ENCODE measurements at places on chromosomes 12 and 14.

DNA sequence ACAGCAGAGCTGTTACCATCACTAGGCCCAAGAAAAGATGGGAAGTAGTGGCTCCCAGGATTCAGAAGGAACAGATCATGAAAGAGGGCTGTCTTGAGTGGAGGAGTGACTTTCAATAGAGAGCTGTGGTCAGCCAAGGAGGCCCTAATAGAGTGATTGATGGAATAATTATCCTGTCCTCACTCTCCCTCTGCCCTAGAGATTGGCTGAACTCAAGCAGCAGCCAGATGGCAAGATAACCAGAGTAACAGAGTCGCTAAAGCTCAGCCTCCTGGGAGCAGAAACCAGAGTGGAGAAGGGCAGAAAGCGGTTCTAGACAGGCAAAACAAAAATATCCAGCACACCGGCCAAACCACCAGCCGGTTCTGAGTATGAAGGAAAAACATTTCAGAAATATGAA, 23.1 kb downstream of the GMFB start:
- DNase-seq: no peak

- no peak for DNase-seq
These were observed 152.1 kb upstream of the PLEKHG7 start for GRCh38 chr12:92550661-92551060.

- DNase-seq: no peak
These were observed 9.6 kb upstream of the SYCP3 start for GRCh38 chr12:101748907-101749306.

DNA sequence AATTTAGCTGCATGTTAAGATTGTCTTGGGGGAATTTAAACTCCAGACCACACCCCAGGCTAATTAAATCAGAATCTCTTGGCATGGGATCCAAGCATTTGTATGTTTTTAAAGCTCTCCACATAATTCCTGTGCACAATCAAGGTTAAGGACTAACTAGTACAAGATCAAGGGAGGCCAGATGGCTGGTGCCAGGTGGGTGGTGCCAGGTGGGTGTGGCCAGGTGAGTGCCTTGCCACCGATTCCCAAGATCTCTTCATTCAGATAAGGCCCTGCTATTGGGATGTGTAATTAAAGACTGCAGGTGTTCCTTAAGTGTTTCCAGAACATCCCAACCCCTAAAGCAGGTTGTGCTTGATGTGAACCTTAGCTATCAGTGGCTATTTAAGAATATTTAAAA, 75.1 kb downstream of the NRXN3 start:
- no peak for DNase-seq

- no peak for DNase-seq
These were observed 21.4 kb downstream of the ZFC3H1 start for GRCh38 chr12:71642264-71642663.

GRCh38 chr12:20028033-20028432, 340.3 kb upstream of the PDE3A start:
- DNase-seq: no peak

GRCh38 chr12:38771871-38772270, 133.5 kb downstream of the CPNE8 start:
- no peak for DNase-seq
